Cortex of kidney (tissue), 1 donor: ENCODE measurements at places on chromosomes 4 and X.

- no peak for DNase-seq
Observed at GRCh38 chr4:7646384-7647061, 211.8 kb upstream of the PSAPL1 start.

- no peak for DNase-seq
Observed at GRCh38 chrX:143664302-143664701, 28.4 kb upstream of the SLITRK4 start.

DNA sequence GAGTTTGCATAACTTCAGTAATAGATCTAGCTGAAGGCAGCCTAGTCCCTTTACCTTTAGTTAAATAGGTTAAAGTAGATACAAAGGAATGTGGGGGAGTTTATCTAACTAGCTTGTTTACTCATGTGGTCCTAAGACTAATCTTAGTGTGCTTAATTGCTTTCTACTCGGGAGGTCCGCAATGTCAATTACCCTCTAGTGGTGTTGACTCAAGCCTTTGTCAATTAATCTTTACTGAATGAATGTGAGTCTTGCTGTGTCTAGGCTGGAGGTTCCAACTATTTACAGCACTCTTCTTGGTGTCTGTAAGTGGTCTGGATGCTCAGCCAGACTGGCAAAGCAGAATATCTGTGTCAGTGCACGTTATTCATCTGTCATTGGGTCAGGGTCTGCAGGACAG is 17.9 kb upstream of the YTHDC1 start:
- DNase-seq: no peak

DNA sequence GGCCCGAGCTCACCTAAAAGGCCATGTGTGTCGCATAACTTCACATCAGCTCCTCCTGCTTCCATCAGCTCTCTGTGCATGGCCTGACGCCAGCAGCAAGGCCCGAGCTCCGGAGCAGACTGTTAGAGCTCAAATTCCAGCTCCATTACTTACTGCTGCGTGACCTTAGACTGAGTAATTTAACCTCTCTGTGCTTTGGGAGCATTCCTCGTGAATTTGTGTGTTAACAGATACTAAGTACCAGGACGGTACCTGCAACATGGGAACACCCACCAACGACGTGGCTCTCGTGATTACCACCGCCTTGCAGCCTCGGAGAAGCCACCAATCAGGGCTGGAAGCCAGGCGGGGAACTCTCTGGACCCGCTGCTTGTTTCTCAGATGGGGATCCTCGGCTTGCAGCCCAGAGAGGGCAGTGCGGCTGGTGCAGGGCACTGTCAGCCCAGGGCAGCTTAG is 12.9 kb downstream of the LETM1 start:
- DNase-seq: no peak

GRCh38 chrX:67536564-67536963 is 7.3 kb upstream of the AR start:
- DNase-seq: no peak

- DNase-seq: no peak
Observed at GRCh38 chrX:143621276-143621675, 14.6 kb downstream of the SLITRK4 start.

- DNase-seq: no peak
Observed at GRCh38 chr4:14897217-14897616, 105.1 kb upstream of the CPEB2 start.
